ENCODE measurements at places on chromosomes 3 and 15.
A peak's percentile ranks its signal among the peaks of the same experiment; 100 is the strongest.

GRCh38 chr3:66036586-66037148 is 2.1 kb downstream of the MAGI1 start:
- no peak for DNase-seq

GRCh38 chr3:17798000-17798399 is 55.6 kb upstream of the TBC1D5 start:
- no peak for DNase-seq

- DNase-seq, result no peak
Observed at GRCh38 chr3:63207066-63207590, 71.0 kb upstream of the SYNPR start.

GRCh38 chr15:28096411-28096669 is 2.8 kb downstream of the OCA2 start:
- DNase-seq, result no peak

- no peak for DNase-seq
Observed at GRCh38 chr3:143753006-143753405, 95.3 kb downstream of the SLC9A9 start.

DNA sequence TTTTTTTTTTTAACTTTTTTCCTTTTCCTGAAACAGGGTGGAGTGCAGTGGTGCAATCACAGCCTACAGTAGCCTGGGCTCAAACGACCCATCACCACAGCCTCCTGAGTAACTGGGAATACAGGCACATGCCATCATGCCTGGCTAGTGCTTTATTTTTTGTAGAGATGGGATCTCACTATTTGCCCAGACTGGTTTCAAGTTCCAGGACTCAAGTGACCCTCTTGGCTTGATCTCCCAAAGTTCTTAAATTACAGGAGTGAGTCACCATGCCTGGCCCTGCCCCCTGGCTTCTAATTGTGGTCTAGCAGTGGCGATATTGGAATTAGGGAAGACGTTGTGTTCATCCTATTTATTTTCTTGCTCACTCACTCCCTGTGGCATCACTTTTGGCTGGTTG is 1138.4 kb downstream of the SI start:
- no peak for DNase-seq

- no peak for DNase-seq
Observed at GRCh38 chr3:127477396-127477795, 113.1 kb downstream of the TPRA1 start.

- DNase-seq, result no peak
Observed at GRCh38 chr3:77412584-77412983, 372.7 kb downstream of the ROBO2 start.

GRCh38 chr3:69540706-69541581 is 155.1 kb upstream of the FRMD4B start:
- no peak for DNase-seq

DNA sequence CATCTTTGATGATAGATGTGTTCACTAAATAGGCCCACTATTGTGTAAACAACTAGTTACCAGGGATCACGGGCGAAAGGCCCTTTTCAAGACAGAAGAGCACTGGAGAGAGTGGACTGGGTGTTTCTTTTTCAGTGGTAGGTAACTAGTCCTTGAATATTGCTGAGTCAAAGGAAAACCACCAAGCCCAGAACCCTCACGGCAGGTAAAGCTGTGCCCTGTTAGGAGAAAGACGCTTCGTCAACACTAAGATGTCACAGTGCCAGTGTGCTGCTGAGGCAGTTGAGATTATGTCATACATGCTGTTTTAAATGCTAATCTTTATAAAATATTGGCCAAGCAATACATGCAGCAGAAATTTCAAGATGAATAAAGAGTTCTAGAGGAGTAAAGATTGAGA is 578.6 kb downstream of the PYDC2 start:
- no peak for DNase-seq

DNA sequence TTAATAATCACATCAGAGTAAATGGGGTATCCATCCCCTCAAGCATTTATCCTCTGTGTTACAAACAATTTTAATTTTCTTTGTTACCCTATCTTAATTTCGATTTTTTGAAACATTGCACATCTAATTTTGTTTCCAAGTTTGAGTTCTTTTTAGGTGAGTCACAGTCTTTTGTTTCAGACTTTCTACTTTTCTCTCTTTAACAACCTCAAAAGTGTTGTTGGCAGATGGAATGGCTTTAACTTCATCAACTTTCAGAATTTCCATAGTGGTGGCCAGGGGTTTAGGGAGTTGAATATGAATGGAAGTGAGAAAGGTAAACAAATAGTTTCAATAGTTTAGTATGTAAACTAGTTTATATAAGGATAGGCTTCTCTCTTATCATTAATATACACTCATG is 223.0 kb upstream of the MLF1 start:
- DNase-seq, result no peak

DNA sequence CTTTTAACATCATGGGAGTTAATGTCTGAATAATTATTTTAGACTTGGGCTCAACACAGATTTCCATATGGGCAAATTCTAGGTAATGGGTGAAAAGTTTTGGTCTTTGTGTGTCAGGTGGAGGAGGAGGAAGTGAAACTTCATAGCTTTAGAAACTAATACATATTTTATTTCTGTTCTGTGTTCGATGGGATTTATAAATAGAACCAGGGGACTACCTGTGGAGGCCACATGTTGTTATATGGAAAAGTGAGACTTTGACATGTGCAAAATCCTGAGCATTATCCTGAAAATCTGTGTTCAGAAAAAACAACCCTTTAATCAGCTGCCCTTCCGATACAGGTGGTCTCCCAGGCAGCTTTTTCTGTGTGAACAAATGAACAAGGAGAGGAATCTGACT is 209.5 kb downstream of the SOX2 start:
- no peak for DNase-seq

- no peak for DNase-seq
Observed at GRCh38 chr3:152719264-152719663, 115.7 kb upstream of the P2RY1 start.

DNA sequence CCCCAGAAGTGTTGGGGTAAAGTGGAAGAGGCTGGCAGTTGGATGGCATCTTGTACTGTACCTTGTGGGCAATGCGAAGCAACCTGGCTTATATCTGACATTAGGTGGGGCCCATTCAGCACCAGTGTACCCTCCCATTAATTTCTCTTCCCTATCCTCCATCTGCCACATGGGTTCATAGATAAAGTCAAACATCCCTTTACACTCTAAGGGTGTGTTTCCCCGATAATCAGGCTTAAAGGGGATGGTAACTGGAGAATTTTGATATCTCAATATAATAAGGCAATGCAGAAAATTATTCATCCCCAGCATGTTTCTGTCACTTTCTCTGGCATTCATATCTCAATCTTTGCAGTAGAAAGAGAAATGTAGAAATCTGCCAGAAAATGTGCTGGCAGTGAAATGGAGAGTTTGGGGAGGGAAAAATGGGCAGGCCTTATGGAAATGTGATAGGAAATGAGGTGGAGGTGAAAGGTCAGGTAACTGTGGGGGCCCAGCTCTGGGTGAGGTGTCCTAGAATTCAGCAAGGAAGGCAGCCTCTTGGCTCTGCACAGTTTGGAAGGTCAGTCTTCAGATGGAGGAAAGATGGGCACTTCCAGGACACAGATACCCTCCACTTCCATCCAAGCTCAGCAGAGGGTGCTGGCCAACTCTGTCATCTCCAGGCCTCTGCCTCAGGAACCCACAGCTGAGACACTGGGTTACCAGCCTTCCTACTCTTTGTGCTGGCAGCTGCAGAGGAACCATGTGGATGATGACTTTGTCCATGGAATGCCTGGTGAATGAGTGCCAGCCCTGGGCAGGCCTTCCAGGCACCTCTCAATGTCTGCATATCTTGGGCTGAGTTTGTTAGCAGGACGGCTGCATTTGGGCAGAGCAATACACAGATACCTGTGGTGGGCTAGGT is 325.9 kb upstream of the CTDSPL start:
- DNase-seq, result no peak

DNA sequence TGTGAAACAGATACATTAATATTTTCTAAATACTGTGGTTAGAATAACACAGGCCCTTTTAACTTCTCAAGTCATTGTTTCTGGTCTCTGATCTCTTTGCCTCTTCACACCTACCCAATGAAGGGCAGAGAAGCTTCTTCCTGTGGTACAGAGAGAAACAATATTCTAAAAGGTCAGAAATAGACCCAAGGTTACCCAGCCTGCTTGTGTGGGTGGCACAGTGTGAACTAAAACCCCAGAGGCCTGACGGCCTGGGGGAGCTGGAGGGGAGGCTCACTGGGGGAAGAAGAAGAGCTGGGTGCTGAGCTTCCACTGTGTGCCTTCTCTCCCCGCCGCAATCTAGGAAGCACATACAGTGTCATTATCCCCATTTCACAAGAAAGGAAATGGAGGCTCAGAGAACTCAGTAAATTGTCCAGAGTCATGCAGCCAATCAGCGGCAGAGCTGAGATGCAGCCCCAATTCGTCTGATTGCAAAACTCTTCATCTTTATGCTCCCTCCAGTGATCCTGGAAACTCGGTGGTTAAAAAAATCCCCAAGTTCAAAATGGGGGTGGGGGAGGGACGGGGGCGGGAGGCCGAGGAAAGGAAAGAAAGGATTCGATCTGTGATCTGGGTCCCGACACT is 64.1 kb upstream of the HEG1 start:
- DNase-seq, result no peak

- DNase-seq, result no peak
Observed at GRCh38 chr15:74651242-74651741, 35.7 kb downstream of the CLK3 start.

- no peak for DNase-seq
Observed at GRCh38 chr3:12159227-12159601, 502 bp upstream of the TIMP4 start.

- no peak for DNase-seq
Observed at GRCh38 chr15:84905016-84905916, 20.8 kb downstream of the SLC28A1 start.

- DNase-seq, result peak; percentile 78
Observed at GRCh38 chr3:9715764-9716437, 12.3 kb downstream of the CPNE9 start.

DNA sequence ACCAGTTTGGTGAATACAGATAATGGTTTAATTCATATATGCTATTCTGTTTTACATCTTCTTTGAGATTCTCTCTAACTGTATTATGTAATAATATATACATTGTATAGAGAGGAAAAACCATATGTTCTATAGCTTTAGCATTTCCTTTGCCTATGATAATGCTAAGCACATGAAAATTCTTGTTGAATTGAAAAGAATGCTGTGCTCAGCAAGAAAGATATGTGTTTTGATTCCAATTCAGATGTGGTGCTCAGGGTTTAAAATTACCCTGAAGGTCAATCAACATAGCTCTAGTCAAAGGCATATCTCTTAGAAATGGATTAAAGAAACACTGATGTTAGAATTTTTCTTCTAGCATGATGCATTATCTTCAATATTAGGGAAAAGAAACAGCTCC is 8.5 kb upstream of the TUSC7 start:
- no peak for DNase-seq

Data from transverse colon (tissue), 4 donors.